ENCODE measurements at places on chromosomes 16 and 17.

- no peak for DNase-seq
Observed at GRCh38 chr16:79380995-79381602, 219.4 kb downstream of the MAF start.

DNA sequence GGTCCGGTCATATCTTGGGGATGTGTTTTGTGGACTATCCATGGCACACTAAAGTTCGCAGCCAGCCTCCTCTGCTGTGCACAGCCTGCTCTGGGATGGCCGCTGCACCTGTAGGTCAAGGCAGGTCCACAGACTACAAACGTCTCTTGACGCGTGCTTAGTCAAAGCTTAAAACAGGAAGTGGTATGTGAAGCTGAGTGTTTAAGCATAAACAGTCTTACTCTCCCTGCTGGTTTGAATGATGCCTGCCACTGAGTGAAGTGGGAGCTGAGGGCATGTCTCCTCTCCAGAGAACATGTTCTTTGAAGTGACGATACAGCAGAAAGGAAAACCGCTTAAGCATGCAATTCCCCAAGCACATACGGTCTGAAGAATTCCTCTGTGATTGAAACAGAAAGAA lies 365.6 kb downstream of the SLC39A11 start:
- no peak for DNase-seq

- peak; percentile 12 for DNase-seq
Observed at GRCh38 chr16:1493746-1494094, 560 bp downstream of the TELO2 start.

DNA sequence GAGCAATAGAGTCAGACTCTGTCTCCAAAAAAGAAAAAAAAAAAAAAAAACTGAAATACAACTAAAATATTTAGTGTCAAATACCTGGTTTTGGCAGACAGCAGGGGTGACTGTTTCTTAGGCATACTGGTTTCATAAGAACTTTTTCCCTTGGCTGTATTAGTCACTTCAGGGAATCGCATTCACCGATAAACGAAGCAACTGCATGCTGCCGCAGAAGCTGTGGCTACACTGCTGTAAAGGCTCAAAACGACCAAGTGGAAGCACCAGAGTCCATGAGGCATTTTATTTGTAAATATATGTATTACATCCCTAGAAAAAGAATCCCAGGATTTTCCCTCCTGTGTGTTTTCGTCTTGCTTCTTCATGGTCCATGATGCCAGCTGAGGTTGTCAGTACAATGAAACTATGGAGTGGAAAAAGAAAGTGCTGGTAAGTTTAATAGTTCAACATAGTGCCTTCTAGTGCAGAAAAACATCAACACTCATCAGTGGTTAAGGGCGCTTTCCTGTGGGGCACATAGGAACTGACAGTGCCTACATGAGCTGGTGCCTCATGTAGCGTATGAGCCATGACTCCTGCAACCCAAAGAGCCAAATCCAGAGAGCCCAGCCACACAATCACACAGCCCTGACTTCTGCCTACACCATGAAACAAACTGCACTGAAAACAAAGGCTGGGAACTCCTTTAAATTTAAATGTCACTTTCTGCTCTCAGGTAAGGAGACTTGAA lies 7.3 kb downstream of the RPS15A start:
- no peak for DNase-seq

DNA sequence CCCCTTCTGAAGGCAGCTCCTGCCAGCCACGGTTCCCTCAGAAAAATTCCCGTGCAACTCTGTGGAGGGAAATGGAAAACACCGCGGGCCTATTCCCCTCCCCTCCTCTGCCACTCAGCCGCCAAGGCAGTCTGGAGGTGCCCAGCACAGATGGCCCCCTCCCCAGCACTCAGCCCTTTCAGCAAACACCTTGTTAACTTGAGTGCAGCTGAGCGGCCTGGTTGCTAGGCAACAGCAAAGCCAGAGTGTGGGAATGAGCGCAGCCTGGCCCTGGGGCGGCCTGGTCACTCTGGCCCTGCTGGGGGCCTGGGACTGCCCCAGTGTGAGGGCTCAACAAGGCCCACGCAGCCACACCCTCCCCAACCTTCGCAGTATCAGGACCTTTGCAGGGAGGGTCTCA lies 32.8 kb downstream of the CACNA1G start:
- no peak for DNase-seq

GRCh38 chr17:77210331-77210730 lies 69.6 kb downstream of the SEC14L1 start:
- no peak for DNase-seq

- DNase-seq = no peak
Observed at GRCh38 chr16:81752225-81752875, 26.7 kb upstream of the PLCG2 start.

DNA sequence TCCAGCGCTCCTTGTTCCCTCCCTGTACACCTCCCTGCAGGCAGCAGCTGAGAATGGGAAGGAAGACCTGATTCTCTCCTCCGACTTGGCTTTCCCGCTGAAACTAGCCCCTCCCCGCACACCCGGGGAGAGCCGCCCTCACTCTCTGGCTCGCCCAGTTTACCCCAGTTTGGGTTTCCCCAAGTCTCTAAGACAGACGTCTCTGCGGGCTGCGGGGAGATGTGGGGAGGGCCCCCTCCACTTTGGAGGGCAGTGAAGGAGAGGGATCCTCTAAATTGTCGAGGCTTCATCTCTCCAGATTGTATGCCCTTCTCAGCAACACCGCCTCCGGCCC lies 797 bp downstream of the GRB7 start:
- DNase-seq = peak; percentile 57

DNA sequence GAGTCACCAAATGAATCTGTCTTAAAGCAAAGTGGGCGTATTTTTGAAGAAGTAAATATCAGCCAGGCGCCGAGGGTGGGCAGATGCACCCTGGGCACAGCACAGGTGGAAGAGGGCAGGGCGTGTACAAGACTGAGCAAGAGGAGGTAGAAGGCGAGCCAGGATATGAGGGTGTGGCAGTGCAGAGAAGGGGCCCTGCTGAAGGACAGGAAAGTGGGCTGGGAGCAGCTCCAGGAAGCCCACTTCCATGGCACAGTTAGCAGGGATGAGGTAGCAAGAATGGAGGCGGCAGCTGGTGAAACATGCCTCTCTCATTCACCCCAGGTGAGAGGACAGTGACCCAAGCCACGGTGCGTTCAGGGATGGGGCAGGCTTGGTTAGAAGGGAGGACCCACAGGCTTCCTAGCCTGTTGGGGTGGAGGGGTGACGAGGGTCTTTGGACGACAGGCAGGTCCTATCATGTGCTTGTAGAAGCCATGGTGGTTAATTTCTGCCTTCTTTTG lies 149.3 kb downstream of the CLEC16A start:
- DNase-seq = no peak

- DNase-seq = no peak
Observed at GRCh38 chr16:78955206-78955605, 645.3 kb downstream of the MAF start.

DNA sequence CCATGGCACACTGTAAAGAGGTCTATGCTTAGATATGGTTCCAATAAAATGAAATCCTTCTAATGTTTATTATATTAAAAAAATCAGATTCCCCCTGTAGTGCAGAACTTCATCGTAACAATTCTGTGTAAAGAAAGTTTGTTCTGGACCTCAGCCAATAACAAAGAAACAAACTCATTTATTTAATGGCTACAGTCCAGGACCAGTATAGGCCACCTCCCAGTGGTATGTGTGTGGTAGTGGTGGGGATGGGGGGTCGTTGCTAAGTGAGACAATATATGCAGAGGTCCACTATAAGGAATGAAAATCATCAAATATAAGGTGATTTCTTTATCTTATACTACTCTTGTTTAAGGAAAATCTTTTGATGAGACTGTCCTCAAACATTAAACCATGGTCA lies 136.4 kb downstream of the CDK5R1 start:
- no peak for DNase-seq

DNA sequence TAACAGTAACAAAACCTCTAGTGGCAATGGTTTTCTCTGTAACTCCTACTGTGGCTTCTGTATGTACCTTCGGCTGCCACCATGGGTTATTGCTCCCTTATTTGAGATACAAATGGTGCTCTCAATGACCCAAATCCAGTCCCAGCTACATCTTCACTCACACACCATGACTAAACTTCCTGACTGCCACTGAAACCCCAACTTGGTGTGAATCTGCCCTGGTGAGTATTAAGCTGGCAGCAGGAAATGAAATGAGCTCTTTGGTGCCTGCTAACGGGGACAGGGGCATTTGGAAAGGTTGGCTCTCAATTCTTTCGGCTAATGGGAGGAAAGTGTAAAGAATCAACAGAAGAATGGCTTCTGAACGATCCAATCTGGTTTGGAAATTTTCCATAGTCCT lies 7.5 kb upstream of the SLC35B1 start:
- no peak for DNase-seq

DNA sequence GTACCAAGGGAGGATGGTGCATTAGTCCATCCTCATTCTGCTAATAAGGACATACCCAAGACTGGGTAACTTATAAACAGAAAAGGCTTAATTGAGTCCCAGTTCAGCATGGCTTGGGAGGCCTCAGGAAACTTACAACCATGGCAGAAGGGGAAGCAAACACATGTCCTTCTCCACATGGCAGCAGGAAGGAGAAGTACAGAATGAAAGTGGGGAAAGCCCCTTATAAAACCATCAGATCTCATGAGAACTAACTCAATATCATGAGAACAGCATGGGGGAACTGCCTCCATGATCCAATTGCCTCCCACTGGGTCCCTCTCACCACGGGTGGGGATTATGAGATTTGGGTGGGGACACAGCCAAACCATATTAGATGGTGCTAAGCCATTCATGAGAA lies 84.5 kb downstream of the SEC14L1 start:
- no peak for DNase-seq

- no peak for DNase-seq
Observed at GRCh38 chr16:1313721-1314369, 4.4 kb downstream of the UBE2I start.

DNA sequence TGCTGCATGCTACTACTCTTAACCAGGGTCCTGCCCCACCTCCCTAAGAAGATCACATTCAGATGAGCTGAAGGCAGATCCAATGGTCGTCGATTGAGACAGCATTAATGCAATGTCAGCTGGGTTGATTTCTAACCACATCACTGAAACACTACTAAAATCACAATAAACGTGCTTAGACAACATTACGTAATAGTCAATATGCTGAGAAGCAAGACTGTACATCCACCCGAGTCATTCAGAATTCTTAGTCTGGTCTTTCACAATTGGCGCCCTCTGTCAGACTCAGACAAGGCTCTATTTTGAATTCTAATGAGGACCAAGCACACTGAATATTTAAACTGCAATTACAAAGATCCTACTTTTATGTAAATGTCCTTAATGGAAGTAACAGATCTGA lies 205.2 kb downstream of the STX8 start:
- DNase-seq = no peak

GRCh38 chr17:2911035-2911754 lies 115.0 kb downstream of the RAP1GAP2 start:
- DNase-seq = no peak

DNA sequence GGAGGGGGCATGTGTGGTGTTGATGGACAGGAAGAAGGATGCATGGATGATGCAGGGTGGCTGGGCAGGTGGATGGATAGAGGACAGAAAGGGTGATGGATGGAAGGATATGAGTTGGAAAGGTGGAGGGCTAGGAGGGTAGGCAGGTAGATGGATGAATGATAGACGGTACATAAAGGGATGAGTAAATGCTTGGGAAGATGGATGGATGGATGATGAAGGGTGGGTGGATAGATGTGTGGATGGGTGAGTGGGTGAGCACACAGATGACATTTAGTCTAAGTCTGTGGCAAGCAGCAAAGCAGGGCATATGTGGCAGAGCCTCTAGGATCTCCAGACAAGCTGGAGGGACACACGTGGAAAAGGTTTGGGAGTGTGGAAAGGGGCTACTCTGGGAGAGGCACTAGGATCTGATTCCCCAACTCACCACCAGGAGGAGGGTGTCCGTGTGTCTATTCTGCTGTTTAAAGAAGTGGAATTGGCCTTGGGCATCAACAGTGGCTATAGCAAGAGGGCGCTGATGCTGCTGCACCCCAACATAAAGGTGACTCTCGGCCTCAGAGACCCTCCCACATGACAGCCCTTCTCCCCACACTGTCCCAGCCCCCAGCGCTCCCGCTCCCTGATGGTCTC lies 8.2 kb downstream of the PLD2 start:
- DNase-seq = no peak

GRCh38 chr17:36640836-36641235 lies 39.5 kb downstream of the MRM1 start:
- DNase-seq = no peak

DNA sequence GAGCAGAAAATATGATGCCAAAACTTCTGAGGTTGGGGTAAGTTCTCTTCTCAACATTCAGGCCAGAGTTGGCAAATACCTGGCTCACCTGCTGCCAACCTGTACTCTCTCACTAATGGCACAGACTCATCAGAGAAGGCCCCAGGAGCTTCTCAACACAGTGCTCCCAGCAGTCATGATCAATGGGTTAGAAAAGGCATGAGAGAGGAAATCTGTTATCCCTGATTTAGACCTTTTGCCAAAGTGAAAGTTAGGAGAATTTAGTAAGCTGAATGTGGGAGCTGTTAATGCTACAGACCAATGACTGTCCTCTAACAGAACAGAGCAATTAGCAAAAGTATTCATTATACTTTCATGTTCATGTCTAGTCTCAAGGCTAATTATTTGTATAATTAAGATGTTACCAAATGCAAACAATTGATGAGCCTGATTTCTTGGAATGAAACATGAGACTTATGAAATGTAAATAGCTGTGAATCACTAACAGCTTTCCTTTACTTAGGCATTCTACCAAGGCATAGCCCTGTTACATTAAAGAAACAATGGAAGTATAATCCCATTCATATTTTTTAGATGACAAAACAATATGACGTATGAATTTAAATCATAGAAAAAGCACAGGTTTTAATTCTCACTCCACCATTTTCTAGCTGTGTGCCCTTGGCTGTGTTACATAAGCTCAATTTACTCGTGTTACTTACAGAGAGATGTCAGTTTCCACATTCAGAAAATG lies 68.7 kb upstream of the MARCHF10 start:
- no peak for DNase-seq

- no peak for DNase-seq
Observed at GRCh38 chr17:31007695-31008373, 37.0 kb downstream of the RNF135 start.

DNA sequence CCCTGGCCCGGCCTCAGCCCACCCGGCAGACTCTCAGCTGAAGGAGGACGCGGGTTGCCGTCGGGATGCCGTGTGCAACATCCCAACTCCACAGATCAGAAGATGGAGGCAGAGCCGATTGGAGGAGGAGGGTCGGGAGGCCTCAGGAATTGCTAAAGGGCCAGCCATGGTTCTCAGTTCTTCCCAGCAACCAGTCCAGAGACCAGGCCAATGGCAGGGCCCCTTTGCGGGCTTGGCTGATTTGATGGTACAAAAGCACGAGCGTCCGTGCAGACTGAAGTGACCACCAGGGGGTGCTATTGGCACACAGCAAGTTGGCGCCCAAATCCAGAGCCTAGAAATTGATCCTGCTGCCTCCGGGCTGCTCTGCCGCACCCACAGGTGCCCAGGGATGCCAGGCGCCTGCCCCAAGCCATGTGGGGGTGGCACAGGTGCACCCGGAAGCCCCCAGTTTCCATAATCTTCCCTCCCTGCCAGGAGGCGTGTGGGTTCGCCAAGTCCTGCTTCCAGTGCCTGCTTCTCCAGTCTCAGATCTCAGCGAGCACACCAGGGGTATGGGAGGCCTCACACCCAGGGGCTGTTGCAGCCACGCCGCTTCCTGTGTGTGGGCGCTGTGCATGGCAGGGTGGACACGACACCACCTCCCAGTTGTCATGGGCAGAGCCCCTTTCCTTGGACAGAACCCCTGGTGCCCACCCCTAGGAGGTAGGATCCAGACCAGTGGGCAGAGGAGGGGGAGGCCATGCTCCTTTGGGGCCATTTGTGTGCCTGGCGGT lies 7.1 kb upstream of the TEX19 start:
- peak; percentile 80 for DNase-seq

- DNase-seq = no peak
Observed at GRCh38 chr17:72376526-72377345, 255.9 kb downstream of the SOX9 start.

- DNase-seq = no peak
Observed at GRCh38 chr17:80990921-80991644, 558 bp upstream of the CHMP6 start.

Measured in stimulated activated CD4-positive, alpha-beta T cell treated with anti-CD3 and anti-CD28 coated beads, Interleukin-12 subunit alpha, Interleukin-12 subunit beta, amount 100 ng/mL, for 24 hours (primary cell).